ENCODE measurements at places on chromosomes 11 and 22.

GRCh38 chr22:47205081-47205491 lies 442.6 kb downstream of the TBC1D22A start:
- DNase-seq = no peak

DNA sequence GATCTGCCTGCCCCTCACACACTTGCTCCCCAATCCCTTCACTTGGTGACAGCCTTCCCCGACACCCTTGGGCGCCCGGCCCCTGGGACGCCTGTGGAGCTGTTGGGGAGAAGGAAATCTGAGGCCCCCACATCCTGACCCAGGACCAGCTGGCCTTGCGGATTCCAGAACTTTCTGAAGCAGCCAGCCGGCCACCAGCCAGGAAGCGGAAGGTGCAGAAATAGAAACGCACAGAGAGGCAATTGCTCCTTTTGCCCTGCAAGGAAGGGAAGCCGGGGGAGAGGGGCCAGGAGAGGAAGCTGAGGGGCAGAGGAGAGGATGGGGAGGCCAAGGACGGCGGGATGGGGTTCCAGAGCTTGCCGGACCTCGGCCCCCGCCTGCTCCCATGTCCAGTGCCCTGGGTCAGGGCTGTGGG lies 66.7 kb upstream of the LINC01488 start:
- no peak for DNase-seq

GRCh38 chr11:17463546-17464174 lies 13.0 kb downstream of the ABCC8 start:
- no peak for DNase-seq

DNA sequence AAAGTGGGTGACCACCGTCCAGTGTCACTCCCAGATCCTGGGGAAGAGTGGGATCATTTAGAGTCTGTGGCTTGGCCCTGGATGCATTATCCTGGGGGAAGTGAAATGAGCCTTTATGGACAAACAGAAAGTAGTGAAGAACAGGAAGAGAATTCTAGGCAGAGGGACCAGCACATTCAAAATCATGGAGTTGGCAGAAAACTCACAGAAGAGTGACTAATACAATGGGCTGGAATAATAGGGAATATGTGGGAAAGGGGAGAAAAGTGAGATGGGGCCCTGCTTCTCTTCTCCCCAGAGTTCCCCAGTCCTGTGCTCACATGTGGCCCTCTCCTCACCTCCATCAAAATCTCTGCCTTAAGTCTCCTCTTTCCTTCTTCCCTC lies 84.3 kb downstream of the CCDC81 start:
- no peak for DNase-seq

DNA sequence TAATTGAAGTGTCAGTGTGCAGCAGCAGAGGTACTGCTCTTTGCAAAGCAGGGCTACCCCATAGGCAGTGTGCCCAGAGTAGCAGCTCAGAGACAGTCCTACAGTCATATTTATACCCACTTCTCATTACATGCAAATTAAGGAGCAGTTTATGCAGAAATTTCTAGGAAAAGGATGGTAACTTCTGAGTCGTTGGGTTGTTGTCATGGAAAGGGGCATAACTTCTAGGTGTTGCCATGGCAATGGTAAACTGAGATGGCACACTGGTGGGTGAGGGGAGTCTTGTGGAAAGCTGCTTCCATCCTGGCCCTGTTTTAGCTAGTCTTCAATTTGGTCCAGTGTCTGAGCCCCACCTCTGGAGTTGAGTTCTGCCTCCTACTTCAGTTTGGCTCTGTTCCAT lies 77.4 kb downstream of the MN1 start:
- no peak for DNase-seq

DNA sequence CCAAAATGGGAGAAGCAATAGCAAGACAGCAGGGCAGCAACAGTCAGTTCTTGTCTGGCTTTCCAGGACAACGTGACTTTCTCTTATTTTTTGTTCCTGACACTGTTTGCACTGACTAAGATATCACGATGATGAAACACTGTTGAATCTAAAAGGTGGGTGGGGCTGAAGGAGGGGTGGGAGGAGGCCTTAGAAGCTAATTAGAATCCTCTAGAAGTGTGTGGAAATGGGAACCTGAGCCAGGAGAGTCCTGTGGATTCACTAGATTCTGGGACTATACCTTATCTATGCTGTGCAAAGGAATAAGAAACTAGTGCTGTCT lies 300.3 kb downstream of the ST3GAL4 start:
- DNase-seq = no peak

GRCh38 chr11:133934599-133935550 lies 21.9 kb downstream of the IGSF9B start:
- no peak for DNase-seq

DNA sequence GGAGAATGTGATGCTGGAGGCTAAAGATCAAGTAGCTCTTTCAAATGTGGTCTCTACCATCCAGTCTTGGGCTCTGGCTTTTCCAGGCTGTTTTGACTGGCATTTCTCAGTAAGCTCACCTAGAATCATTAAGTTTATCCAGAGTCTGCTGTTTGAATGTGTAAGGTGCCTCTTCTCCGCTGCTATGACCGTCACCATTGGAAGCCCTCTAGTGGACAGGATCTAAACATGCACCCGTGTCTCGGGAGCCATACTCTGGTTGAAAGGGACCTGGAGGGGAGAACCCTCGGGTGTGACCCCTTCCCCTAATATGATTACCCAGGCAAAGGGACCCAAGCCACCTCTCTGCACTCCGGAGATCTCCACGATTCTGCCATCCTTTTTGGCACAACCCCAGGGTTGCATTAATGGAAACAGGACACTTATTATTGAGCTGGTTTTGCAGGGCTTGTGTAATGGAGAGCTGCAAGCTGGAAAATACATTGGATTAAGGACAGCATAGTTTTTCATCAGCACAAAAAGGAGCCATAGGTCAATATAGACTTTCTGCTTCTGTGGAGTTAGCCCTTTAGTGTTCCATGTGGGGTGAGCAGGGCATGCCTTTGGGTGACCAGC lies 191.0 kb upstream of the LARGE1 start:
- DNase-seq = no peak

DNA sequence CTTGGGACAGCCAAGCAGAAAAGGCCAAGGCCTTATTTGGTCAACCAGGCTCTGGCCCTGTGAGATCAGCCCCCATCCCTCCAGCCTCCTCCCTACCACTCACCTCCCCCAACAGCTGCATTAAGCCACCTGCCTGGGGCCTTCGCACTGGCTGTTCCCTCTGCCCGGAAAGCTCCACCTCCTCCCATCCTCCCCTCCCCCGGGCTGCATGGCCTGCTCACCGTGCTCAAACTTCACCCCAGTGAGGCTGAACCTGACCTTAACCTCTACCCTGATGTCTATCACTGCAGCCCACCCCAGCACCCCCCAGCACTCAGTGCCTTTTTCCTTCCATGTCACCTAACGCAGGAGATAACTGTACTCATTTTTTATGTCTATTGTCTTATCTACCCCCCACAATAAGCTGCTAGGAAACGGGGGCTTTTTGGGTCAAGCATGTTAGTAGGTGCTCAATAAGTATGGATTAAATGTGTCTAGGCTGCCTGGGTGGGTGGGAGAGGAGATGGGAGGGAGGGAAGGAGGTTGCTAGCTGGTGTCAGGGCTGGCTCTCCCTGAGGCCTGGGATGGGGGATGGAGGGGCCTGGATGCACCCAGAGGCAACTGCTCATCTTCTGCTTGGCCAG lies 912 bp downstream of the PTPRCAP start:
- DNase-seq = no peak

DNA sequence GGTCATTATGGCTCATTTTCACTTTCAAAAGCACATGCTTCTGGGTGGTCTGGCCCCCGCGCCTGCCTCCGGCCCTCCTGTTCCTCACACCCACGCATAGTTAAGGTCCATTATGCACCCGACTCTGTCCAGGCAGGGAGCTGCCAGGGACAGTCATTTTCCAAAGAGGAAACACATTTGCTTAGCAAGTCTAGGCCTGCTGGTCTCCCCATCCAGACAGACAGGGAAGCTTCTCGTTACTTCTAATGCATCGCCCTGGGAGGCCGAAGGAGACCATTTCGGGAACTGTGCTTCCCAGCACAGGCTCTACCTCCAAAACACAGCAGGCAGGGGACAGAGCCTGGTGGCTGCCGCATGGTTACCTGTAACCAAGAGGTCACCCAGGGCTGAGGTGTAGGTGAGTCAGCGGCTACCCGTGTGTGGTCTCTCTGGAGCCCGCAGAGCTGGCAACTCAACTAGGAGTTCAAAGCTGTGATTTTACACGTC lies 87.1 kb upstream of the SHANK2 start:
- DNase-seq = no peak

GRCh38 chr11:19649751-19650150 lies 62.9 kb upstream of the NAV2 start:
- DNase-seq = no peak

GRCh38 chr11:16946477-16947282 lies 67.5 kb downstream of the PLEKHA7 start:
- no peak for DNase-seq

DNA sequence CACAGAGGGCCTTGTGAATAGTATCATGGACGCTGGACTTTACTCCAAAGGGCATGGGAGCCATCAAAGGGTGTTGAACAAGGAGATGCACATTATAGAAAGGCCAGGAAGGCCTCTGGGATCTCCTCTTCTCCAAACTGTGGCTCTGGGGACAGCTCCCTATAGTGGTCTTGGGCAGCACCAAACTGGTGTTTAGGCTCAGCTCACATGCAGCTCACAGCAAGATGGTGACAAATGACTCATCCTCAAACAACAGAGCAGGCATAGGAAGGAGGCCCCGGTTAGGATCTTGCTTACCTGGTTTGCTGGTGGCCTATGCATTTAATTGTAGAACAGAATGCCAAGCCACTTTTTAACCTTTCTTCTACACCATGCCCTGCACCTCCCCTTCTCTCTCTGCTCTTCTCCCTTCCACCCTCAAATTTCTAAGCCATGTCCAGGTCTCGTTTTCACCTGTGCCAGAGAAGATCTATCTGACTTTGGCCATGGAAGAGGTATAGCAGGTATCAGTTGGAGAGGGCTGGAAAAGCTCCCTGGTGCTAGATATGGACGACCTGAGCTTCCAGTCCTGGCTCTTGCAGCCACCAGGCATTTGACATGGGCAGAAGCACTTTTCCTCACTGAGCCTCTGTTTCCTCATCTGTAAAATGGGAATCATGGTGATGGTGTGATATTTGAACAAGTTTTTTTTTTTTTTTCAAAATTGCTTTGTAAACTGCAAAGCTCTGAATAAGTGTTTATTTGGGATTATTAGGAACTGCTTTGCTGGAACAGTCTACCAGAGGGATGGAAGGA lies 14.4 kb upstream of the EHF start:
- no peak for DNase-seq

- no peak for DNase-seq
These were observed 13.6 kb upstream of the EED start for GRCh38 chr11:86230921-86231434.

- no peak for DNase-seq
These were observed 597.1 kb downstream of the BUD13 start for GRCh38 chr11:116175707-116176106.

- DNase-seq = no peak
These were observed 36.6 kb downstream of the DCUN1D5 start for GRCh38 chr11:103055221-103055890.

GRCh38 chr22:43393844-43394474 lies 17.9 kb upstream of the MPPED1 start:
- no peak for DNase-seq

GRCh38 chr11:114785820-114786219 lies 107.5 kb downstream of the NXPE2 start:
- no peak for DNase-seq

DNA sequence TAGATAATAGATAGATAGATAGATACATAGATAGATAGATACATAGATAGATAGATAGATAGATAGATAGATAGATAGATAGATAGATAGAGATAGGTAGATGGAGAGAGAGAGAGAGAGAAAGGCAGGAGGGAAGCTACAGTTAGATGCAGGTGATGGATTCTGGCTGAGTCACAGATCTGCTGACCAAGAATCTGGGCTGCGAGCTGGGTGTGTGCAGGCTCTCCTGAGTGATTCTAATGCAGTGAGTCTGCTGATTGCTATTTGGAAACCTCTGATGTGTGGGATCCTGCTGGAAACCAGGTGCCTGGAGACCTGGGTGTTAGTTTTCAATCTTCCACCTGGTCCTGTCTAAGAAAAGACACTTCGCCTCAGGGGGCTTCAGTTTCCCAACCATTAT lies 1441.8 kb downstream of the TBC1D22A start:
- no peak for DNase-seq

DNA sequence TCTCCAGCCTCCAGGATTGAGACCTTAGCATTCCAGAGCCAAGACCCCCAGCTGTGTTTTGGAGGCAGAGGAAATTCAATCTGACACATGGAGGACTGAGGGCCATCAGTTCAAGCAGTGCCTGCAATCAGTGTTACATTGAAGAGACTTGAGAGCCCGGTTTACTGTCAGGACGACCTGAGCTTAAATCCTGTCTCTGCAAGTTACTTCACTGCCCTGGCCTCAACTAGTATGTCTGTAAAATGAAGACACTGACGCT lies 35.1 kb downstream of the TRIM29 start:
- no peak for DNase-seq

DNA sequence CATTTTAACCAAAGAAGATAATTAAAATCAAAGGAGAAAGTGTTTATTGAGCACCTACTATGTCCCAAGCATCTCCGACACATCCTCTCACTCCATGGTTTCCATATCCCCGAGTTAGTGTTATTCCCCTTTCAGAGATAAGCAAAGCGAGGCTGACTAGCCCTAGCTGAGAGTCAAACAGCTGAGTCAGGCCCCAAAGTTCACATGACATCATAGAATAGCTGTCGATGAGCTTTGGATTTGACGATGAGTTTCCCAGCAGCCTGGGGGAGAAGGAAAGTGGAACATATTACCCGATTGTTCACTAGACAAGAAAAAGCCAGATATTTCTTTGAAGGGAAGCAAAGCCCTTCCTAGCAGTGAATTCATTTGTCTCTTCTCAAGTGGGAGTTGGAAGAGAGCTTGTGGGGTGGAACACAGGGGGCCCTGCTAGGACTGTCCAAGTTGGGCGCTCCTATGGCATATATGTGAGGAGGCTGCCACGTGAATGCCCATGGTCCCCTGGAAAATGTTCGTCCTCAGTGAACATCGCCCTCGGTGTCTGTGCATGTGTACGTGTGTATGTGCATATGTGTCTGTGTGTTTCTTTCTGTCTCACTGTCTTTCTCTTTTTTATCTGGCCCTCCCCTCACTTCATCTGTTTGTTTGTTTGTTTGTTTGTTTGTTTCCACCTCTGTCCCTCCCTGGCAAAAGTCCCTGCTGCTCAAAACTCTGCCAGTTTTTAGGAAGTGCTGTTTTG lies 493 bp upstream of the CYTH4 start:
- no peak for DNase-seq

GRCh38 chr11:82671451-82671850 lies 62.2 kb downstream of the FAM181B start:
- DNase-seq = no peak

DNA sequence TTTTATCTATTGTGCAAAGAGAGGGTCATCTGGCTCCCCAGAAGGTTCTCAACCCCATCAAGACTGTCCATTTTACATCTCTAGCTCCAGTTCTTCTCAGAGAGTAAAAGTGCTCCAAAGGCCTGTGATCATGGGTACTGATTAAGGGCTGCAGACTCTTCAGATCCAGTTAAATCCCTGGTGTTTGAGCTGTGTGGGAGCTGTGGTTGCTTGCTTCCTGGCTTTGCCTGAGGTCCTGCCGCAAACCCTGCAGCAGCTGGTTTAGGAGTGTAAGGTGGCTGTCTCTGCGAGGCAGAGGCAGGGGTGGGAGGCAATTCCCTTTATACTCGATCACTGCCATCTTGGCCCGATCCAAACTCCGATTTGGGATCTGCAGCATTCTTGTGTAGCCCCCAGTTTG lies 1.2 kb downstream of the MRPL17 start:
- DNase-seq = peak; percentile 34

- no peak for DNase-seq
These were observed 28.4 kb upstream of the PPP6R3 start for GRCh38 chr11:68431984-68432645.

- DNase-seq = no peak
These were observed 988.6 kb downstream of the BRD1 start for GRCh38 chr22:48838846-48839730.

- no peak for DNase-seq
These were observed 256.9 kb upstream of the POU2AF2 start for GRCh38 chr11:110988671-110989070.

Measured in CMK (cell line).